MCF 10A (cell line): ENCODE measurements at places on chromosomes 11 and 22.

- DNase-seq, result peak; percentile 91
- H3K36me3 ChIP-seq, result no peaks in the 10 kb centered on the region
- H3K4me1 ChIP-seq, result peaks cover 20% of the 10 kb centered on the region
- H3K27ac ChIP-seq, result peak overlapping the region; percentile 66
Observed at GRCh38 chr22:37533995-37534394, 14.8 kb upstream of the CARD10 start.

DNA sequence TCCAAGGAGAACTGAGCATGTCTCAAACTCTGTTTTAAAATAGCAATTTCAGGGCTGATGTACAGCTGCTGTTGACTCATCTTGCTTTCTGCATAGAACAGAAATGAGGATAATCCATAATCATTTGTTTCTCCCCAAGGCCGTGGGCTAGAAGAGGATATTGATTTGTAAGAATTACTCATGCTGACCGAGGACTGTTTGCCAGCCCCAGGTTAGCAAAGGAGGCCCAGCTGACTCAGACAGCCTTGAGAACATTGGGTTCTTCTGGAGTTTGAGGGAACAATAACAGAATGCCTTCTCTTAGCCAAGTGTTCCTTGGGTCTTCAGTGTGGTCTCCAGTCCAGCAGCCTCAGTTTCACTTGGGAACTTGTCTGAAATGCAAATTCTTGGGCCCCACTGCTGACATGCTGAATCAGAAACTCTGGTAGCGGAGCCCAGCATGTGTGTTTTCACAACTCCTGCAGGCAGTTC lies 92.0 kb downstream of the ZC3H12C start:
- peaks cover 41% of the 10 kb centered on the region for H3K4me1 ChIP-seq
- H3K27ac ChIP-seq, result peak overlapping the region; percentile 89
- peak overlapping the region; percentile 17 for H3K4me3 ChIP-seq
- peak; percentile 85 for DNase-seq

- H3K4me1 ChIP-seq, result peaks cover 18% of the 10 kb centered on the region
- H3K4me3 ChIP-seq, result no peak overlapping the region
- no peaks in the 10 kb centered on the region for H3K36me3 ChIP-seq
Observed at GRCh38 chr11:108614086-108614485, 20.5 kb upstream of the EXPH5 start.

GRCh38 chr11:43874738-43875137 lies 5.9 kb upstream of the ALKBH3 start:
- H3K4me1 ChIP-seq, result no peaks in the 10 kb centered on the region
- no peak overlapping the region for H3K27ac ChIP-seq
- peaks cover 51% of the 10 kb centered on the region for H3K27me3 ChIP-seq
- H3K4me3 ChIP-seq, result no peak overlapping the region
- no peak for DNase-seq
- H3K36me3 ChIP-seq, result no peaks in the 10 kb centered on the region

DNA sequence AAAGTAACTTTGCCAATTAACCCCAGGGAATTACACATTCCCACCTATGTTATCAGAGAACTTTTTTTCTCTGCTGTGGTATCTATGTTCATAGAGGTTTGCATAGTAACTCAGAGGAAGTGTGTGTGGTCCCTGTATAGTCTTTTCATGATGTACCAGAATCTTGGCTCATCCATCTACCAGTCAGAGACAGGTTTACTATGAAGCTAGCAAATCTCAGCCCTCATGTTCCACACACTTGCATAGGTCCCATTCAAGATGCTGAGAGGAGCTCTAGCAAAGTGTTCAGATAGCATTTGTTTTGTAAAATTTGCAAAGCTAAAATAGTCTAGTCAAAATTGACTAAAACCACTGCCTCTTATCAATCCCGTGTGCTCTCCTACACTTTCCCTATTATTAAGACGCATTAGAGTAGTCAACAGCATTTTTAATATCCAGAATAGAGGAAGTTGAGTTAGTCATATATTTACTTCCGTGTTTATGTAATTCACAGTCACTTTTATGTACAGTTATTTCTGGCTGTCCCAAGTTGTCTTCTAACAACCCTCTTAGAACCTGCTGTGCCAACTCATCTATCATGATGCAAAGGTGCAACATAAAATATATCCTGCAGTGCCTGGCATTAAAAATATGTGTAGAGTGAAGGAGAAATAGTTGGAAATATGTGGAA lies 184.2 kb downstream of the FAM76B start:
- no peaks in the 10 kb centered on the region for H3K36me3 ChIP-seq
- no peaks in the 10 kb centered on the region for H3K27me3 ChIP-seq
- no peak overlapping the region for H3K4me3 ChIP-seq
- DNase-seq, result no peak

GRCh38 chr11:78516281-78516680 lies 58.4 kb downstream of the NARS2 start:
- no peaks in the 10 kb centered on the region for H3K27me3 ChIP-seq
- peaks cover 6% of the 10 kb centered on the region for H3K4me1 ChIP-seq
- H3K27ac ChIP-seq, result no peak overlapping the region
- no peak overlapping the region for H3K4me3 ChIP-seq
- no peak for DNase-seq

DNA sequence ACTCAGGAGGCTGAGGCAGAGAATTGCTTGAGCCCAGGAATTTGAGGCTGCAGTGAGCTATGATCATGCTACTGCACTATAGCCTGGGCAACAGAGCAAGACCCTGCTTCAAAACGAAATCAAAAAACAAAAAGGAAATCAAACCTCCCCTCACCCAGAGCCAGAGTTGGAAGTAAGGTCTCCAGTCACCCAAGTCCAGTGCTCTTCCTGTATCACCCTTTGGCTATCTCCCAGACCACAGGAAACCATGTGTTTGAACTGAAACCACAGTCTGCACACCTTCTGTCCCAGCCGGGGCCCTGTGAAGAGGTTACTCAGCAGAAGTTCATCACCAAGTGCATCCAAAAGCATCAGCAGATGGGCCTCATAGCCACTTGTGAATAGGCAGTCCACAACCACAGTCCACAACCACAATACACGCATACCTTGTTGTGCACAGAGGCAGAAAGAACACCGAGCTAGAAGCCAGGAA lies 4.6 kb downstream of the MYH9 start:
- H3K27me3 ChIP-seq, result no peaks in the 10 kb centered on the region
- H3K36me3 ChIP-seq, result peaks cover 57% of the 10 kb centered on the region
- peaks cover 24% of the 10 kb centered on the region for H3K4me1 ChIP-seq
- peak; percentile 83 for DNase-seq

GRCh38 chr11:43576803-43577521 lies 103.6 kb upstream of the HSD17B12 start:
- peak; percentile 54 for DNase-seq
- H3K4me3 ChIP-seq, result no peak overlapping the region
- H3K36me3 ChIP-seq, result no peaks in the 10 kb centered on the region
- no peak overlapping the region for H3K27ac ChIP-seq
- peaks cover 90% of the 10 kb centered on the region for H3K27me3 ChIP-seq

DNA sequence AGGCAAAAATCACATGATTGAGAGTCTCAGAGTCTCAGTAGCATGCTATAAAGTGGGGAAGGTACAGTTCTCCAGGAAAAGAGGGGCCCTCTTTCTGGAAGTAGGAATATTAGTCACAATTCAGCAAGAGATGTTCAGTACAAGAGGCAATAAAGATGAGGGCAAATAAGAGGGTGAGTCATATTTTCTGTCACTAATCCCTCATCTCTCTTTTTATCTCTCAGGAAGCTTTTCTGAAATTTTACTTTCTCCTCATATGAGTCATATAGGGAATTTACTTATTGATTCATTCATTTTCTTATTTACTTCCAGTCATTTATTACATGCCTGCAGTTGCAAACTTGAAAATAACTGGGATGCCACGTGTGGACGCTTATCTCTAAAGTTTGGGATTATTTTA lies 3.4 kb upstream of the NXPE1 start:
- H3K36me3 ChIP-seq, result no peaks in the 10 kb centered on the region
- H3K4me1 ChIP-seq, result no peaks in the 10 kb centered on the region
- H3K27me3 ChIP-seq, result no peaks in the 10 kb centered on the region
- H3K4me3 ChIP-seq, result no peak overlapping the region
- no peak overlapping the region for H3K27ac ChIP-seq
- DNase-seq, result peak; percentile 19

GRCh38 chr11:95230810-95231126 lies 234 bp downstream of the SESN3 start:
- H3K27me3 ChIP-seq, result no peaks in the 10 kb centered on the region
- peaks cover 6% of the 10 kb centered on the region for H3K36me3 ChIP-seq

GRCh38 chr11:3886985-3887384 lies 31.5 kb downstream of the STIM1 start:
- no peaks in the 10 kb centered on the region for H3K36me3 ChIP-seq
- no peaks in the 10 kb centered on the region for H3K27me3 ChIP-seq
- H3K4me3 ChIP-seq, result no peak overlapping the region
- DNase-seq, result no peak

GRCh38 chr11:74636630-74637184 lies 44.3 kb downstream of the POLD3 start:
- peak; percentile 77 for DNase-seq
- H3K4me3 ChIP-seq, result no peak overlapping the region
- H3K27ac ChIP-seq, result peak overlapping the region; percentile 77
- peaks cover 36% of the 10 kb centered on the region for H3K4me1 ChIP-seq

- no peak for DNase-seq
- no peaks in the 10 kb centered on the region for H3K4me1 ChIP-seq
- H3K27me3 ChIP-seq, result peaks cover 60% of the 10 kb centered on the region
Observed at GRCh38 chr22:24883432-24883831, 63.1 kb downstream of the LHFPL7 start.

GRCh38 chr22:46969491-46969890 lies 207.0 kb downstream of the TBC1D22A start:
- no peak overlapping the region for H3K27ac ChIP-seq
- no peaks in the 10 kb centered on the region for H3K4me1 ChIP-seq
- peaks cover 6% of the 10 kb centered on the region for H3K36me3 ChIP-seq
- no peak overlapping the region for H3K4me3 ChIP-seq

DNA sequence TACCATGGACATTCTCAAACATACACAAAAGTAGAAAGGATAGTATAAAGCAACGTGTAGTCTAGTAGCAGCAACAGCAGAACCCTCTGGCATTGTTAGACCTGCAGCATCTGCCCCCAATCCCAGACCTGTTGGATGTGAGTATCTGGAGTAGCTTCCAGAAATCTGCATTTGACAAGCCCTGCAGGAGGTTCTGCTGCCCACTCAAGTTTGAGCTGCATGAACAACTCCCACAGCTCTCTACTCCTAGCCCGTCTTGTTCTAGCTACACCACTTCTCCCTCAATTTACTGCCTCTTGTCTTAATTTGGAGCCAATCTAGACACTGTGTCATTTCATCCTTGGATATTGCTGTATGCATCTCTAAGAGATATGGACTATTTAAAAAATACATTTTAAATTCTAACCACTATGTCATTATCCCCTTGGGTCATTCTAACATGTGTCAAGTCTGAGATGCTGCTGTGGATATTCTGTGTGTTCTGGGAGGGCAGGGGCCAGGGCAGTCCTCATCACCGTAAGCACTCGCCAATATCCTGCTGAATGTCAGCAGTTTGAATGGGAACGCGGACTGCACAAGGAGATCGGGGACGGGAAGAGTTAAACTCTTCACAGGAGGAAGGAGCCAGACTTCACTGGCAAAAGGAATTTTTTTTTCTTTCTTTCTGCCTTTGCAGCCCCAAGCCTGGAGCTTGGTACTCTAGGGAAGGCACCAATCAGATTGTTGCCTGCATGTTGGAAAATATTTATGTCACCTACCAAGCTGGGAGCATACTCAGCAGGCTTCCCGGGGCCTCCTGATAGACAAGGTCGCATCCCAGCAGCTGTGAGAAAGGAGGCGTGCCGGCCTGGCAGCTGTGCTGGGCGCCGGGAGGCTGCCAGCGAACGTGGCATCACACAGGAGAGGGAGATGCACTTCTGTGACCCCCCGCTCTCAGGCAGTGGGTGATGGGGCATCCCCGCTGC lies 429.0 kb downstream of the MIAT start:
- no peak for DNase-seq
- no peaks in the 10 kb centered on the region for H3K36me3 ChIP-seq
- H3K4me1 ChIP-seq, result no peaks in the 10 kb centered on the region
- peaks cover 60% of the 10 kb centered on the region for H3K27me3 ChIP-seq
- H3K27ac ChIP-seq, result no peak overlapping the region
- no peak overlapping the region for H3K4me3 ChIP-seq

DNA sequence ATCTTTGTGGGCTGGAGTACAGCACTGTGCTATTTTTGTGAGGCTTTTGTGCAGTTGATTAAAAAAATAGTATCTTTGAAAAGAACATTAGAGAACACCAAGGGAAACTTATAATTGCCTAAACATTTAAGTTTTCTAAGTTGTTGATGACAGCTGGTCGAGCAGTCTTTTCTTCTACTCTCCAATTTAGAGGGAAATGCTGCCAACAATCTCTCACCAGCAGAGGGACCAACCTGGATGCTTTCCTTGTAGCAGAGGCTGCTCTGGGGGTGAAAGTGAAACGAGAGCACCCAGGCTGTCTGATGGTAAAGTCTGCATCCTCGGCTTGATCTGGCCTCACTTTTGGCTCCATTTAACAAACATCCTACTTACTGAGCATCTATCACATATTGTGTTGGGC lies 1286.5 kb upstream of the TENM4 start:
- peak; percentile 52 for DNase-seq
- H3K4me1 ChIP-seq, result peaks cover 7% of the 10 kb centered on the region
- H3K36me3 ChIP-seq, result no peaks in the 10 kb centered on the region
- H3K4me3 ChIP-seq, result no peak overlapping the region
- no peak overlapping the region for H3K27ac ChIP-seq

- H3K27ac ChIP-seq, result peak within 1 kb of the TSS; percentile 95
- peak; percentile 84 for DNase-seq
- H3K27me3 ChIP-seq, result no peaks in the 10 kb centered on the region
- H3K36me3 ChIP-seq, result no peaks in the 10 kb centered on the region
- H3K4me1 ChIP-seq, result peaks cover 5% of the 10 kb centered on the region
Observed at GRCh38 chr22:43088984-43089717, at the start of gene TTLL1. Gene TTLL1, minus strand, starts transcription at chr22:43089391. Its CDS starts 13,805 bp downstream, at chr22:43075586.

DNA sequence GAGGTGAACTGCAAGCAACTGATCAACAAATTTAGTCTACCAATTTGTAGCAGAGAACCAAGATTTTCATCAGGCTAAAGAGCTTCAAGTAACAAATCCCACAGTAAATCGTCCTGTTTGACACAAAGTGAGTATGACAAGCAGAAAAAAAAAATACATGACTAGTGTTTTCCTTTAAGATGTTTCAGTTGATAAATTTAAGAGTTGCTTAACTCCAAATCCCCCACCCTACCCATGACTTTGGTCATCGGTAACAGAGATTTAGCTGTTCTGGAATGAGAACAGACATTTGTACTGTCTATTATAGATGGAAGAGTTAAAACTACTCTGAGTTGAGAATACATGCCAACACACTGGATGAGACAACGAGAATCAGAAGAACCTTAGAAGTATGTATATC lies 165.0 kb upstream of the MTMR2 start:
- no peak for DNase-seq
- no peak overlapping the region for H3K4me3 ChIP-seq
- no peaks in the 10 kb centered on the region for H3K27me3 ChIP-seq
